ENCODE measurements at places on chromosomes 7 and 10.
A peak's percentile ranks its signal among the peaks of the same experiment; 100 is the strongest.

GRCh38 chr10:77637532-77638320 lies at the start of gene KCNMA1:
TSS of gene KCNMA1 (minus strand) at chr10:77637808.
- peak; percentile 49 for DNase-seq

DNA sequence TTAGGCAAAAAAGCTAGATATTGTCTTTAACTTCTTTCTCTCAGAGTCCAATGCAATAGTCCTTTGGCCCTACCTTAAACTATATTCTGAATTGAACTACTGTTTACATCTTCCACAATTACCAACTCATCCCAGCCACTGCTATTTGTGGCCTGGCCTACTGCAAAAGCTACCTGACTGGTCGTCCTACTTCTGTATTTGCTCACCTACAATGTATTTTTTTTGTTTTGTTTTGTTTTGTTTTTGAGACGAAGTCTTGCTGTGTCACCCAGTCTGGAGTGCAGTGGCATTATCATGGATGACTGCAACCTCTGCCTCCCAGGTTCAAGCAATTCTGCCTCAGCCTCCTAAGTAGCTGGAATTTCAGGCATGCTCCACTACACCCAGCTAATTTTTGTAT lies 51.2 kb downstream of the ARL4A start:
- no peak for DNase-seq

DNA sequence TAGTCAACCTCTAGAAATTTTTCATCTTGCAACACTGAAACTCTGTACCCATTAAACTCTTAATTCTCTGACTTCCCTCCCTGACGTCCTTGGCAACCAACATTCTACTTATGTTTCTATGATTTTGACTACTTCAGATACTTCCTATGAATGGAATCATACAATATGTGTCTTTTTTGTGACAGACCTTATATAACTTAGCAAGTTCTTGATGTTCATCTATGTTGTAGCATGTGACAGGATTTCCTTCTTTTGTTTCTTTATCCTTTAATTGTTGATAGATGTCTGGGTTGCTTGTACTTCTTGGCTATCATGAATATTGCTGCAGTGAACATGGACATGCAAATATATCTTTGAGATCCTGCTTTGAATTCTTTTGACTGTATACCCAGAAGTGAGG lies 240.8 kb downstream of the ADK start:
- no peak for DNase-seq

DNA sequence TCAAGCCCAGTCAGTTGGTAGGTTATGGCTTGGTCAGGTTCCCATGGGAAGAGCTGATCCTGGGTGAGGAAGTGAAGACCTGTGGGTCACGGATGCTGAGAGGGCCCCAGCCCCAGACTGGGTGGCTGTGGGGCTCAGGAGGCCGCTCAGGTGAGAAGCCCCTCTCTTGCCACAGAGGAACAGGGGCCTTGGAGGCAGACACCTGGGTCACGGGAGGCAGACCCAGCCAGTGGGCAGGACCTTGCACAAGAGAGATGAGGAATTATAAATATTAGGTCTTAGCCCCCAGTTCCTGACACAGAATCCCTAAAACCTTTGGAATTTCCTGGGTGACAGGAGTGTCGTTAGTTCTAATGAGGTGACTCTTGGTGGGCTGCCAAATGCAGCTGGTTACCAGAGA lies 10.6 kb upstream of the CRHR2 start:
- no peak for DNase-seq

- peak; percentile 73 for DNase-seq
These were observed 44.9 kb downstream of the PPP1R3C start for GRCh38 chr10:91587710-91588638.

- no peak for DNase-seq
These were observed 268.1 kb downstream of the CAMK1D start for GRCh38 chr10:12617191-12618175.

GRCh38 chr10:116761883-116762282 lies 19.5 kb upstream of the HSPA12A start:
- DNase-seq = no peak

DNA sequence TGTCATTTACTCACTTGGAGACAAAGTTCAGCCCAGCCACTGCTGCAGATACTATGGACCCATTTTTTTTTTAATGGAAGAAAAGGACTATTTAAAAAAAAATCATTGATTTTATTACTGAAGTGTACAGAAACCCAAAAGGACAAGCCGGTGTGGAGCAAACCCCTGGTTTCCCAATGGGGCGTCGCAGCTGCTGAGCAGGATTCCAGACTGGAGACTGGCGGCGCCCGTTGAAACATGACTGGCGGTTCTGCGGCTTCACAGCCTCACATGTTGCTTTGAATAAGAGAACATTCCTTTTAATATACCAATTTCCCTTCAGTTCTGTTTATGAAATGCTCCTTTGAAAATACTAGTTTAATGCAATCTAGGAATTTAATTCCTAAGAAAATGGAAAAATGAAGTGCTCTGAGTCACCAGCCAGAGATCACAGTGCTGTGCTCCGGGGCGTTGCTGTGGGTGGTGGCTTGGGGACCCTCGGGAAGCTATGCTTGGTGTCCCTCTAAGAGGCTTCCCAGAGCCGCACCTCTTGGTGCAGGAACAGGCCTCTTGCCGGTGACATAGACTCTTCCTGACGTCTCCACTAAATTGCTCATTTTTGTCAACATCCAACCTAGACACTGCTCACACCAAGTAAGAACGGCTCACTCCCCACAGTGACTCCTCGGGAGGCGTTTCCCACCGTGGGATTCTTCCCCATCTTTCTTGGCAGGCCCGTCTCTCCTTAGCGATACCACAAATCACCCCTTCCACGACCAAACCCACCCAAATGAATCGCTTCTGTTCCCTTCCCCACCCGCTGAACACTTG lies 12.0 kb upstream of the VIPR2 start:
- no peak for DNase-seq

GRCh38 chr7:156058248-156058647 lies 246.0 kb upstream of the SHH start:
- no peak for DNase-seq

DNA sequence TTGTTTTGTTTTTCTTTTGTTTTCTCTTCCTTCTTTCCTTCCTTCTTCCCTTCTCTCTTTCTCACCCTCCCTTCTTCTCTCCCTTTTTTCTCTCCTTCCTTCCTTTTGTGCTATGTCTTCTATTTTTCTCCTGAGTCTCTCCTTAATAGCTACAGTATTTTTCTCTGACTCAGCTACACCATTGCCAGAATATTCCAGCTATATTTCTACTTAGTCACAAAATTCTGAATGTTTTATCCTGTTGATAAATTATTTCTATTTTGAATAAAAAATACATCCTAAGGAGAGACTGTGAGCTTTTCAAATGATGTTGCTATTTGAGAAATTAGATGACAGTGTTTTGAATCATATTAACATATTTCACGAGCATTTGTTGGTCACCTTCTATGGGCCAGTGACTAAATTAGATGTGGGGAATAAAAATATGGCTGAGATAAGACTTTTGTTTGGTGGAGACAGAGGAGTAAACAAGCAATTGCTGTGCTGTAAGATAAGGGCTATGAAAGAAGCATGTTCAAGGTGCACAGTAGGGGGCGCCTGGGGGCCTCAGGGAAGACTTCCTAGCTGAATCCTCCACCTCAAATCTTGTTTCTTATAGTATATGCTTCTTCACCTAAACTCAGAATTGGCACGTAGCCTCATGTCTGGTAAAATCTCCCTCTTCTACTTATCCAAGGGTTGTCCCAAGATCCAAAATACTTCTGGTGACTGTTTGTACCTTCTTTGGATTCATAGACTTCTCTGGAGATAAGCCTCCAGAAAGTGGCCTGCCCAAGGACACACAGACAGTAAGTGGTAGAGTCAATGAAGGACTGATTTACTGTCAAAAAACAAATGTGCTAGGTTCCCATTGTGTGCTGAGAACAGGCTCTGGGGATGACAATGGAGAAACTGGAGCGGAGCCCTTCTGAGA lies 115.5 kb upstream of the CREB5 start:
- DNase-seq = peak; percentile 33

GRCh38 chr10:101903827-101904550 lies 60.4 kb upstream of the KCNIP2 start:
- DNase-seq = no peak

- DNase-seq = no peak
These were observed 3.3 kb downstream of the PLEKHS1 start for GRCh38 chr10:113754768-113755167.

GRCh38 chr7:38817526-38817925 lies 91.5 kb downstream of the VPS41 start:
- no peak for DNase-seq

DNA sequence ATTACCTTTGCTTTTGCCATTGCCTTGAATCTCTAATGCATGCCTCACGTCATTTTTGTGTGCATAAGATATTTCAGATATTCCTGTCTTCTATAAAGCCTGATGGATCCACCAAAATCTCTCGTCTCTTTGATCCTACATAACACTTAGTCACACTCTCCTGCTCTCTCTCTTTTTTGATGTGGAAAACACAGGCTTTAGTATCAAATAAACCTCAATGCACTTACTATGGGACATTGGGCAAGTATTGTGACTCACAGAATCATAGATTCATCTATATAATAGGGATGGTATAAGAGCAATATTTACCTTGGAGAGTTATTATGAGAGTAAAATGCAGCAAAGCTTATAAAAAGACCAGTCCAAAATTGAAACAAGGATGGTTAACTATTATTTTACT lies 39.1 kb downstream of the DKK1 start:
- no peak for DNase-seq

GRCh38 chr10:99804471-99804870 lies 22.0 kb downstream of the ABCC2 start:
- no peak for DNase-seq

DNA sequence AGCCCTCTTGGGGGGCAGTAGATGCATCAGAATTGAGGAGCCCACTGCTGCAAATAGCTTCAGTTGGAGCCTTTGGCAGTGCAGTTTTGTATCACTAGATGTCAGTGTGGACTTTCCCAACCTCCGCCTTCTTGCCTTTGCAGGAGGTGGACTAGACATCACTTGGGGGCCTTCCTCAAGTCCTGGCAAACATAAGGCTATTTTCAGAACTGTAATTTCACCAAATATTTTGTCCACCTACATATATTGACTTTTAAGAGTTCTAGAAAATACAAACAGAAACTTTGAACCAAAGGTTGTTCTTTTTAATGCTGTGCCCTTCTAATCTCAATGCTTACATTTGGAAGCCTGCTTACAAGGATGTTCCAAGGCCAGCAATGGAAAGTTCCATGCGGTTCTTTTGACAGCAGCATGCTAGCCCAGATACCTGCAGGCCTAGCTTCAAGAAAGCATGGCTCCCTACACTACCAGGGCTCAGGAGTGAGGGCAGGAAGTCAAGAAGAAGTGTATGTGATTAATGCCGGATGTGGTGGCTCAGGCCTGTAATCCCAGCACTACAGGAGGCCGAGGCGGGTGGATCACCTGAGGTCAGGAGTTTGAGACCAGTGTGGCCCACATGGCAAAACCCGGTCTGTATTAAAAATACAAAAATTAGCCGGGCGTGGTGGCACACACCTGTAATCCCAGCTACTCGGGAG lies 8.0 kb upstream of the ZNRF2 start:
- DNase-seq = peak; percentile 54

DNA sequence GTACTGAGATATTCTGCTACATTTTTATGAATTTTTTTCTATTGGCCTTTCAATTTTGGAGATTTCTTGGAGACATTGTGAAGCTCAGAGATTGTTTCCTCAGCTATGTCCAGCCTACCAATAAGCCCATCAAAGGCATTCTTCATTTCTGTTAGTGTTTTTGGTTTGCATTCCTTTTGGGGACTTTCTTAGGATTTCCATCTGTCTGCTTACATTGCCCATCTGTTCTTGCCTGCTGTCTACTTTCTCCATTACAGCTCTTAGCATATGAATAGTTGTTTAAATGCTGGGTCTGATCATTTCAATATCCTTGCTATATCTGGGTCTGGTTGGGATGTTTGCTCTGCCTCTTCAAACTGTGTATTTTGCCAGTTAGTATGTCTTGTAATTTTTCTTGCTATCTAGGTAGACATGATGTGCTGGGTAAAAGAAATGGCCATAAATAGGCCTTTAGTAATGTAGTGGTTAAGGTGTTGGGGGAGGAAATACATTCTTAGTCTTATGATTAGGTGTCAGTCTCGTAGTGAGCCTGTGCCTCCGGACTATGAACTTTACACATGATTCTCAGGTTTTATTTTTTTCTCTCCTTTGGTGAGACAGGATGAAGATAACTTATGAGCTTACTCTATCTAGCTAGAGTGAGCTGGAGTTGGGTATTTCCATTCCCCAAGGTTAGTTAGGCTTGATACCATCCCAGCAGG lies 32.6 kb upstream of the NME8 start:
- DNase-seq = no peak

- no peak for DNase-seq
These were observed 211.8 kb downstream of the FRMD4A start for GRCh38 chr10:14118953-14119352.

DNA sequence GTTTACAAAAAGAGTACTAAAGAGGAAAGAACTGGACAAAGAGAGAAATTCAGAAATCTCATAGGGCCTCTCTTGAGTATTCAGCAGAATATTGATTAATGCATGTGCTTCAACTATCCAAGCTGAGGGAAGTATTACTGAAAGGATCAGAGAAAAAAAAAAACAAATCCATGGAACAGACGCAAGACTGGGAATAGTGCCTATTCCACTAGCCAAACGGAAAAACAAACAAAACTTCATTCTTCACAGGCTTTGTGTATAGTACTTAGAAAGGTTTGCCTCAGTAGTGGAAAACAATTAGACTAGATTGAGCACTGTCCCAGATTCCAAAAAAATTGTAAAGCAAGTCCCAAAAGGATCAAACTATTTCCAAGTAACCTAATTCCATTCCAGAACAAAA lies 106.2 kb downstream of the TFEC start:
- DNase-seq = no peak

DNA sequence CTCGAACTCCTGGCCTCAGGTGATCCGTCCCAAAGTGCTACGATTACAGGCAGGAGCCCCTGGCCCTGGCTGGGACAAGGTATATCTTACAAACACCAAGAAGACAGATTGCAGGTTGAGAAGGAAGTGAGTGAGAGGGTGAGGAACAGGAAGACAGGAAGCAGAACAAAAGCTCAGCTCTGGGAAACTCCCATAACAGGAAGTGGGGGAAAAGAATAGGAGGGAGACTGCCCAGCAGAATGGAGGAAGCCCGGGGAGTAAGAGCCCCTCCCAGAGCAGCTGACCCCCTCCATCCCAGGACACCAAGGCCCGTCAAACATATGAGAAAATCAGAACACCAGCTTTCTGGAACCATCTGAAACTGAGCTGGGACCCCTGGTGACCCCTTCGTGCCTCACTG lies 2.9 kb downstream of the TECPR1 start:
- no peak for DNase-seq

GRCh38 chr10:90718182-90718581 lies 139.7 kb downstream of the HTR7 start:
- no peak for DNase-seq

DNA sequence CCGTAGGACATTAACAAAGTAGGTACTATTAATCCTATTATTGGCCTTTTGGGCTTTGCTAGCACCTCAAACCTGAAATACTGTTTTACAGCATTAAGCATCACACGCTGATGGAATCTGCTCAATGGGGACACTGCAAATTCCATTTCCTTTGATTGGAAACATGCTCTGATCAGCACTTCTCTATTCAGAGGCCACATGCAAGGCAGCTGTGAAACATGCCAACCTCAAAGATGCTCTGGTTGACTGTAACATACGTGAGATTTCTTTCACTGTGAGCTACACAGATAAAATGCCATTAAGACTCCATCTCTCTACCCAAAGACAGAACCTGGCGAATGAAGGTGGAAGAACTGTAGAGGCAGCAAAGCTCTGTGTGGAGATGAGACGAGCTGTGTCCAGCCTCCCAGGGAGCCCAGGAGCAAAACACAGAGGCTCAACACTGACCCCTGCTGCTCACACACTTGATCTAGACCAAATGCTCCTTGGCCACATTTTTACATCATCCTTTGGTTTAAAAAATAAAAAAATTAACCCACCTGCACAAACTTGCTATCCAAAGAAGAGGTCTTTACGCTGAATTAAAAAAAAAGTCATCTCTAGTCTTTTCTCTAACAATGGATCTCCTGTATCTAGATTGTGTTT lies 8.0 kb downstream of the RSU1 start:
- DNase-seq = peak; percentile 33

Measured in AG10803 (cell line).